ENCODE measurements at places on chromosomes 2 and 18.

- DNase-seq: no peak
Observed at GRCh38 chr2:229910147-229910831, 11.5 kb downstream of the TRIP12 start.

DNA sequence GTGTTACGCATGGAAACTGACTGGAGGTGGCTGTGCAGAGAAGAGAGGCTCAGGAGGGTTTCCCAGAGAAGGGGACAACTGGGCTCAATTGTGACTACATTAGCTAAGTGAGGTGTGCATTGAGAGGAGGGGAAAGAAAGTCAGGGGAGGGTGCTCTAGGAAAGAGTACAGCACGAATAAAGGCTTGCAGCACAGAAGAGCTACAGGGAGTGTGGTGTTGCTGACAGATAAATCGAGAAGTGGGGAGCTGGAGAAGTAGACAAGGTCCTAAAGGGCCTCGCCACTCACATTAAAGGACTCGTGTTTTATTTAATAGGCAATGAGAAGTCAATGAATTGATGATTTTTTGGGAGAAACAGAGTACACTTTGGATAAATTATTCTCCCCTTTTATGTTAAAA, 65.7 kb upstream of the CTAGE1 start:
- no peak for DNase-seq

- DNase-seq: no peak
Observed at GRCh38 chr2:66101206-66101605, 333.7 kb upstream of the MEIS1 start.

- DNase-seq: no peak
Observed at GRCh38 chr2:127400897-127401756, 13.4 kb upstream of the MAP3K2 start.

DNA sequence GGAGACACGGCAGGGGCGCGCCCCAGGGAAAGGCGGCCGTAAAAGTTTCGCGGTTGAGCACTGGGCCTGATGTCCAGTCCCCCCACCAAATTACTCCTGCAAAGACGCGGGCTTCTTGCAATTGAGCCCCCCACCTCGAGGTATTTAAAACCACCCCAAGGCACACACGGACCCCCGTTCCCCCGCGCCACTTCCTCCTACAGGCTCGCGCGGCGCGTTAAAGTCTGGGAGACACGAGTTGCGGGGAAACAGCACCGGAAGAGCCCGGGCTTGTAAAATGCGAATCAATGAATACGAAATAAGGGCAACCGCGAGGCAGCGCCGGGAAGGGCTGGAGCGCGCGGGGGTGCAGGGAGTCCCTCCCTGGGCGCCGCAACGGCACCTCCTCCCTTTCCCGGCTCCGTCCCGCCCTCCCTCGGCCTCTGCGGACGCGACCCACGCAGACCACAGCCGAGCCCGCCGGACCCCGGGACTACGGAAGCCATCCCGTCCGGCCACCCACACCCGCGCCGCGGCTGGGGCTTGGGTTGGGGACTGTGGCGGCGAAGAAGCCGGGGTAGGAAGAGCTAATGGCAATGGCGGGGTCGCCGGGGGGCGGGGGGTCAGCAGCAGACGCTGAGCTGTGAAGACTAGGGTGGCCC, 918 bp upstream of the NETO1 start:
- DNase-seq: no peak

DNA sequence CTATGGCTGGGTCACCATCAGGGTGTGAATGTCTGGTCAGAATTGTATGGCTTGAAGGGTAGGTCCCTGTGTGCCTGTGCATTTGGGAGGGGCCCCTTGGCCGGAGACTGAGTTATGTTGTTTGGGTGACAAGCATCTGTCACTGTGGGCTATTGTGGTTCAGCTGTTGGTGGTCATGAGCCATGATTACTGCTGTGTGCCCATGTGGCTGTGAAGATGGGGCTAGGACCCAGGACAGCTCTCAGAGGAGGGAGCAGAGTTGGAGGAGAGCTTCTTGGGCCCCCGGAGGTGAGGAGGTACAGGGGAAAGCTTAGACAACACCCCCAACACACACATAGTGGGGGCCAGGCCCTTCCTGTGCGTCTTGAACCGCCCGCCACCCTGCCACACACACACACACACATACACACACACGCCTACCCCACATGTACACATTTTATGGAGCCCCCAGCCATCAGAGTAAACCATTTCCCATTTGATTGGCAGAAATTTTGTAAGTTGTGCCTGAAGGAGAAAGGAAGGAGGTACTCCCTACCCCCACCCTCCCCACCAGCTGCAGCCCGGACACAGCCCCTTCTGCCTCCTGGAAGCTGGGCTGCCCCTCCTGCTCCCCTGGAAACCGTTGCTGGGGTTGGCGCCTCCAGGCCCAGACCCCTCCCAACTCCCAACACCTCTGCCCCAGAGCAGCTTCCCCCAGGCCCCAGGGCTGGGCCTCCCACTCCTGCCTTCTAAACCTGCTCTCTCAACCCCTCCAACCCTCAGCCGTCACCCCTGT, 2.0 kb downstream of the GAREM2 start:
- no peak for DNase-seq
